ENCODE measurements at places on chromosomes 7 and 10.

- DNase-seq: no peak
Measured at GRCh38 chr7:1917221-1918062, 247.4 kb downstream of the ELFN1 start.

DNA sequence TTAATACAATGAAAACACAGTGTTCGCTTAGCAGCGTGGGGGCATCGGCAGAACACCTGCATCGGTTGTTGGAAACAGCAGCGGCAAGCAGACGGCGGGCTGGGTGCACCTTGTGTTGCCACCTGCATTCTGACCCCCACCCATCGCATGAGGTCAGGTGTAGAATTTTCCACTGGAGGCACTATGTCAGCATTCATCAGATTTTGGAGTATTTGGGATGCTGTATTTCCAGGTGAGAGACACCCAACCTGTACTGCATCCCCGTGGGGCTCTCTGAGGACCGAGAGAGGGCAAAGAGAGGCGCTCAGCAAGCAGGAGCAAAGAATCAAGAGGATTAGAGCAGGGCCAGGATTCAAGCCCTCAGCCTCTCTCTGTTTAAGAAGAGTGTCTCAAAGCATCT is 116.4 kb upstream of the MGMT start:
- DNase-seq: no peak

DNA sequence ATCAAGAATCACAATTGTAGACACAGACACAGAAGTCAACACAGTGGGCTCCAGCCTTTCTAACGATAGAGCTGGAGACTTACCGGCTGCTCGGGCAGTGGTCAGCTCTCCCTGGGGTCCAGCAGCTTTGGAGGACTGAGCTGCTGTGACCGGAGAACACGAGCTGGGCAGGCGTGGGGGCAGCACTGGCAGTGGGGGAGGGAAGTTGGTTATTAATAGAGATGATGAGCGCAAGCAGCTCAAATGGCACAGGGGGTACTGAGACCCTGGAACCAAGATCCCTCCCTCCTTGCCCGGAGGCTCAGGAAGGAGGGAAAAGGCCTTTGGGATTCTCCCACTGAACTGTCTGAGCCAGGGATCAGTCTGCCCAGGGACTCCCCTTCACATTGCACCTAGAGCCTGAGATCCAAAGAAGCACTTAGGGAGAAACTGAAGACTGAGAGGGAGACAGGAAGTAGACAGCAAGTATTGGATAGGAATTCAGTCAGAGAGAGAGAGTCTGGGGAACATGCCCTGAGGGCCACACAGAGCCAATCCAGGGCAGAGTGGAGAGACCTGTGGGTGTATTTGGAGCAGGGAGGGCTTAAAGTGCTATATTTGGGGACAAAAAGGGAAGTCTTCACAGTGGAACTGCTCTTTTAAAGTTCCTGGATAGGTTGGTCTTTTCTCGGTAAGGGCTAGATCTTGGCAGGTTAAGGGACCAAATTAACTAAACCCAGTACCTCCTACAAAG is at the start of gene MYOZ1:
Gene MYOZ1, minus strand, starts transcription at position 147 of the 733 bp plus-strand sequence. CDS start 1,457 bp downstream, outside the sequence.
- no peak for DNase-seq

GRCh38 chr7:20140291-20141001 is 76.7 kb downstream of the MACC1 start:
- no peak for DNase-seq

DNA sequence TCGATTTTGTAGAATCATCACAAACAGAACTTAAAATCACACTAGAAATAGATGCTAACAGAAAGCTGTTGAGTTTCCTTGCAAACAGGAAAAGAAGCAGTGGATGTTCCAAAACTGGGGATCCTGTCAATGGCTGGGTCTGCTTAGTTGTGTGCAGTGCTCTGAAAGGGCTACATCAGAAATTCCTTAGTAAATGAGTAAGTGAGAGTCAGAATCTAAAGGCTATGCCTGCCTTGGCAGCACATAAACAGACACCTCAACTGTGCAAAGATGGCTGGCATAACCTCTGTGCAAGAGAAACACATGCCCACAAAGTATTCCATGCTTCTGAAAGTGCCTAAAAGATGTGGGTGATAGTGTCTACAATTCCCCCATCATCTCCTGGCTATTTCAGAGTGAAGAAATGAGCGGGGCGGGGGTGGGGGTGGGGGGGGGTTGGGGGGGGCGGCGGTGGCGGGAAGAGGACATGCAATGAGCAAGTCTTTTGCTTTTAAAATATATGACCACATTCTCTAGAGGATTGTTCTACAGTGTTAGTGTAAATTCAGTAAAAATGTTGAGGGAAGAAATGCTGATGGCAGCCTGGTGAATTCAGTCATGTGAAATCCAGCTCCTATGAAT is 138.1 kb upstream of the LAMB4 start:
- no peak for DNase-seq

DNA sequence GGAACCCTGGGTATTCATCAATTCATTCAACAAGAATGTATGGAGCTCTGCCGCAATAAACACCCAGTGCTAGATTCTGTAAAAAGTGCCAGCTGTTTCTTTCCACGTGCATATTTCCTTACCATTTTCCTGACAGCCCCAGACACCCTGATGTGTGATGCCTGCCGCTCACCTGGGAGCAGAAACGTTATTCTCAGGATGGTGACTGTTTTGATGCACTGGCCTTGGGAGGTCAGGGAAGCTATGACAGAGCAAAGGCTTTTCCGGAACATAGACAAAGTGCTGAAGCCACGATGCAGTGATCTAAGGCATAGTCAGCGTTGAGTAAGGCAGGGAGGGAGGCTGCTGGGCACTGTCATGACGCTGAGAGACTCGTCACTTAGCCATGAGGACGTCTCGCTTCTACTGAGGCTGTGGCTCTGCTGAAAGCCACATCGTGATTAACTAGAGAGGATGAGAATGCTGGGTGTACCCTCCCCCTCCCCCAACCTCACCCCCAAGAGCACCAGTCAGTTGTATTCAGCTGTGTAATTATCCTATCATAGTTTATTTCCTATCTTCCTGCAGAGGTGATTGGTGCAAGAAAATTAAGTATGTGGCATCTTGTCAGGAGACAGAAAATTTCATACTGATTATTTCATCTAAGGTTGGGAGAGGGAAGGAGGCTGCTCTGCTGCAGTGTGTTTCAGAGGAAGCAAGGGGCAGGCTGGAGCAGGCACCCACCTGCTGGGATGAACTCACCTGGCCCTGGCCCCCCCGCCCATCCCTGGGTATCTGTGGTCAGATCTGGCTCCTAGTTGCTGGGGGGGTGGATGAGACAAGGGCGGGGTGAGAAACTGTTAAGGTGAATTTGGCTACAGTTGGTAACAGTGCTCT is 48.8 kb upstream of the SMNDC1 start:
- DNase-seq: peak; percentile 77

- DNase-seq: no peak
Measured at GRCh38 chr10:111209692-111210091, 132.9 kb downstream of the ADRA2A start.

DNA sequence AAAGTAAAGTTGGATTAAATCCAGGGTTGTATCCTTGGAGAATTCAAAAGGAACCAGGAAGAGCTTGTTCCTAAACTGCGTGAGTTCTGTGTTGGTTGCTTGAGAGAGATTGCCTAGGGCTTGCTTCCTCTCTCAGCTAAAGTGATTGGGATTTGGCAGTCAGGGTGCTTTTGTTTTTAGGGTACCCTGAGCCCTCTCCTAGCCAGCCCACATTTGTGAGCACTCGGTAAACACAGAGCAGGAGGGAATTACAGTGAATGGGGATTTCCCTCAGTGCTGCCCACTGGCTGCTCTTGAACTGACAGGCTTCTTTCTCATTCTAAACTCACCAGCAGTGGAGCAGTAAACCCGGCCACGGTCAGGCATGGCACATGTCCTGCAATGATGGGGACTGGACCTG is 146.9 kb downstream of the TPST1 start:
- DNase-seq: no peak

DNA sequence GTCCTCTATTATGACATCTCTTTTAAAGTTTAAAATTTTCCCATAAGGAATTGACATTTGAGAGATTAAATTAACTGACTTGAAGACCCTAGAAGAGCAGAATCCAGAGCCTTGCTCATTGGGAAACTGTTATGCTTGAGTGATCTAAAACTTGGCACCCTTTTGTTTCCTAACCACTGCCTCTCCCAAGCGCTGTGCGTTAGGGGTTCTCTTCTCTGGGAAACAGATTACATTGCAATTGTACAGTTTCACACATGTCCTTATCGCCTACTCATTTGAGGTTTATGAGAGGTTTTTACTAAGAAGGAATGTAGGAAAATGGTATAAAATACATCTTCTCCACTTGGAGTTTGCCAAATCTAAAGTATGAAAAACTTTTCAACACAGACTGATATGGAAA is 126.8 kb upstream of the AMPH start:
- DNase-seq: no peak

DNA sequence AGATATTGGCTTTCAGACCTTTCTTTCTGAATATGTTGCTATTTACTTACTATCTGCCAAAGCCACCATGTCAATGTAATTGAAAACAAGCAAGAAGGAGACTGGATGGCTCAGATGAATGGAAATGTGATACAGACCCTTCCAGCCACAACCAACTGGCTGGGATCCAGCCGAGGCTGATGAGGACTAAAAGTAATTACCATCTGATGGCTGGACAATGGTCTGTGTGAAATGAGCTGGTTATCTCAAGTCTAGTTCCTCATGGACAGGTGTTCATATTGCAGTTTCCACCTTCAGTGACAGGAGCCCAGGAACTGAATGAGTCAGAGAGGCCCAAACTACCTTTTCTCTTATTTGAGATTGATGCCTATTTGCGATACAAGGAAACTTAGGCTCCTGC is 267.5 kb downstream of the GATA3 start:
- DNase-seq: no peak

DNA sequence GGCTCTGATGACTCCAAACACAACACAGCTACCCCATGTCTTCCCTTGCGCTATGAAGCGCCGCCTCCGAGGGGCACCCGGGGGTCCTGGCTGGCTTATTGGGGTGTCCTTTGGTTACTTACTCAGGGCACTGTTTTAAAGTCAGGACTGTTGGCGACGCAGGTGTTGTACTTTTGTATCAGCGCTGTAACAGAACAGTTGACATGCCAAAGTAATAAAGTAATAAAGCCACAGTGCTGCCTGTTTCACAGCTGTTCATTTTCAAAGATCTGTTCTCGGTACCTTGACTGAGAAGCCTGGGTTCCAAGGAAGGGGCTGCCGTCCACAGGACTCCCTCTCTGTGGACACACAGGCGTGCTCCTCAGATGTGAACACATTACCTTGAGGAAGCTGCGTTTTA is 64.1 kb downstream of the WDR37 start:
- DNase-seq: peak; percentile 9

DNA sequence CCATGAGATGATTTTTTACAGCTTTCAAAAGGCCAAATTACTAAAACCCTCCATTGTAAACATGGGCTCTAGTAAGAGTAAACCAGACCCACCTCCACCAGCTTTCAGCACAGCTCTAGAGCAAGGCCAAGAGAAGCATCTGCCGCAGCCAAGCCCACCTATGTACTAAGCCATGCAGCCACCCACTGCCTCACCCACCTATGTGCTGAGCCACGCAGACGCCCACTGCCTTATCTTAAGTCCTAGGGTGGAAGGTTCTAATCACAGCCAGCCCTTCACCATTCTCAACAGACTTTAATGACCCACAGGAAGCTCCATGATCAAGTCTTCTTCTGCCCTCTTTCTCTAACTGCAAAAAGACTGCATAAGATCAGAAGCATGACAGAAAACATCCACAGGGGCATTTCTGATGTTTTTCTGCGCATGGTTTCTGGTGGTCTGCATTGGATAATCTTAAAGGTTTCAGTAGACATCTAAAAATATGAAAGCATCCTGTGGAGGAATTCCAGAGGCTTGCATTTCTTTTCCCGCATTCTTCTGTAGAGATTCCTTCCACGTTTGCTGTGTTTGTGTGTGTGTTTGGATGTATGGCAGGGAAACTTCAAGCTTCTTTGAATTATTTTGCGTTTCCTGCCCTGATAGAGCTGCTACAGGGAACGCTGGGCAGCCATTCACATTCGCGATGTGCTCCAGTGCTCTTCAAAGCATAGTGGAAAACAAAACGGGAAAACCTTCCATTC is 286.1 kb upstream of the KLF6 start:
- no peak for DNase-seq

DNA sequence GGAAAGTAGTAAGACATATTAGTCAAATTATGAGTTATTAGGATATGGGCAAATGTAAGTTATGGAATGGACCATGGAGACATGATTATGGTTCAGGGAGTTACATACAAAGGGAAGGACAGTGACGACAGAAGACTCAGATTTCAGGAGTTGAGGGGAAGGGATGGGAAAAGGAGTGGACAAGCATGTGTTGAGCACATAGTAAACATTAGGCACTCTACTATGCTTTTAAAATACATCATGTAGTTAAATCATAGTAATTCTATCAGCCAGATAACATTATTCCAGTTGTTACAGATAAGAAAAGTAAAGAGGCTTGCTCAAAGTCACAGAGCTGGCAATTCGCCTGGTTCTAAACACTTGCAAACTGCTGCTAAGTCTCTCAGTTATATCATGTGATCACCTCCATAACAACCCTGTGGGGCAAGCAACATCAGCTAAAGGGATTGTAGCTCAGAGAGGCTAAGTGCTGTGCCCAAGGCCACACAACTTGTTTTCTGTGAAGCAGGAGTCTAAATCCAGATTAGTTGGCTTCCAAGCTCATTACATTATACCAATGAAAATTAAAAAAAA is 115.2 kb upstream of the MDFIC start:
- no peak for DNase-seq

- DNase-seq: no peak
Measured at GRCh38 chr10:5816170-5816569, 2.9 kb upstream of the GDI2 start.

- DNase-seq: no peak
Measured at GRCh38 chr7:103887853-103888602, 101.4 kb downstream of the RELN start.

DNA sequence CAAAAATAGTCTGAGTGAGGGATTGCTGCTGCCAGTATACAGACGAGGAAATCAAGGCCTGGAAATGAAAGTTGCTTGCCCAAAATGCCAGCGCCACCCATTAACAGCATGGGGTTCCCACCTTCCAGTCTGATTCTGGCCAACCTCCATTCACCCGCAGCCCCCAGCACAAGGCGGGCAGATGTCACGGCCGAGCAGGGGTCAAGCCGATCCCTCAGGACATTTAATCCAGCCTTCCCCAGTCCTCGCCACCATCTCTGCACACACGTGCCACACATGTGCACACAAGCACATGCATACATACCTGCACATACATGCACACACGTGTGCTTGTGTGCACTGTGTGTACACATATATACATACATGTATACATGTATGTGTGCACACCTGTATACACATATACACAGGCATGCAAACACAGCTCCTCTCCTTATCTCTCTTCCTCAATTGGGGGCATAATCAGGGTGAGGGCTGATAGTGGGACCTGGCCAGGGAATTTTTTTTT is 122.9 kb downstream of the GRID1 start:
- DNase-seq: no peak

DNA sequence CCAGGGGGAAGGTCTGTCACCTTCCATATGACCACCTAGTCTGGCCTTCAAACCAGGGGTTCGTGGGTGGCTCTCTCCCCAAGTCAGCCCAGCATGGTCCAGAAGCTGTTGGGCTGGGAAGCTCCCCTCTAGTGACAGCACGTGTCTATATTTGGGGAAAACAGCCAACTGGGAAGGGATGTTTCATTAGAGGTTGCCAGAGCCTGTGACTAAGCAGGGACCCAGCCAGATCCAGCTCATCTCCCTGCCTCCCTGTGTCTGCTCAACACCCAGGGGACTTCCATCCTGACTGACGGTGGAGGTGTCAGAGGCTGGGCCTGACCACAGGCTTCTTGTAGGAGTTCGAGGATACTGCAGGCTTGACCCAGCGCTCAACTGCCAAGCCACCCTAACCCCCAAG is 10.5 kb downstream of the STYXL1 start:
- no peak for DNase-seq
